AG10803 (cell line): ENCODE measurements at places on chromosomes 5 and 9.

- peak; percentile 4 for DNase-seq
Observed at GRCh38 chr5:151900891-151901290, 23.8 kb downstream of the GLRA1 start.

GRCh38 chr9:250039-250438, 35.4 kb downstream of the DOCK8 start:
- peak; percentile 18 for DNase-seq

- DNase-seq = no peak
Observed at GRCh38 chr5:124920909-124921666, 174.6 kb upstream of the ZNF608 start.

DNA sequence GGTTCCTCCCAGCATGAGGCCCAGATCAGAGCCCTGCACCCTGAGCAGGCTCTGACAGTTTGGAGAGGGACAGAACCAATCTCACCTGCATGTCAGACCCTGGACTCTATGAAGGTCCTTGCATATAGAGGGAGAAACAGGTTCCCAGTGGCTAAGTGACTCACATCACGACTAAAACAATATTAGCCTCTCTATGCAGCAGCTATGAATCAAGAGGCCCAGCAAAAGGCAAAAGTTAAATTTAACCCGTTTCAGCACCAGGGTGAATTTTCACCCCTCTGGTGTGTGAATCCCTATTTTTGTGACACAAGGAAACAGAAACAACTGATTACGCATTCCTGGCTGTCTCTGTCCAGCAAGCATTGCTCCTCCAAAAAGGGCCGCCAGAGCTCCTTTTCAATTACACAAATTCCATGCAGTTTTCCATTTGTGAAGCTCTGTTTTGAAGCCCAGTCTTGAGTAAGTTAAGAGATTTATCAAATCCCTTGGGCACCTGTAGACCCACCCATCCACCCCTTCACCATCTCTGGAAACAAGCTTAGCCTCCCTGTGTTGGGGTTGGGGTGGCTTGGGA, 136.6 kb downstream of the GABBR2 start:
- DNase-seq = no peak

- DNase-seq = peak; percentile 47
Observed at GRCh38 chr5:98997000-98997399, 68.2 kb upstream of the CHD1 start.

DNA sequence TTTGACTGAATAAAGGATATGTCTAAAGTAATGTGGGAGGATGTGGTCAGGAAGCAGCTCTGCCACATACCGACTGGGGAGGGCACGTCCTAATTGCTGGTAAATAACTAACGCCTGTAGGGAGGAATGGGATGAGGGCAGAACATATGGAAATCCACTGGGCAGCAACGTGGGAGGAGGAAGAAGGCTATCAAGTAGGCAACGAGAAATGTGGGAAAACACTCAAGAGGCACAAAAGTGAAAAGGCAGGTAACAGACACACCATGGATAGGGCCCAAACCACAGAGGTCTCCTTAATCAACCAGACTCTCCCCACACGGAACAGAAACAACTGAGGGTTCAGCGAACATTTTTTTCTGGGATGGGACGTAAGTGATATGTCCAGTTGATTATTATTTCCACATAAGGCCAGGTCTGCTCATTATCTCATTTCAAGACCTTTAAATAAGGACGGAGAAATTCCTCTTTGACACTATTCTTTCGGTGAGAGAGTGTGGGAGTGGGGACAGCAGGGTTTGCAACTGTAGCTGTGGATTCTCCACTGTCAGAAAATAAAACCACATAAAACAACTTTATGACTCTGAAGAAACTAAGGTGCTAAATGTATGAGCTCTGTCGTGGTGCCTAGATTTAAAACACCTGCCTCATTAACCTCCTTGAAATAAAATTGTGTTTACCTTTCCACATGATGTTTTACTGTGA, 17.0 kb downstream of the IARS1 start:
- no peak for DNase-seq

DNA sequence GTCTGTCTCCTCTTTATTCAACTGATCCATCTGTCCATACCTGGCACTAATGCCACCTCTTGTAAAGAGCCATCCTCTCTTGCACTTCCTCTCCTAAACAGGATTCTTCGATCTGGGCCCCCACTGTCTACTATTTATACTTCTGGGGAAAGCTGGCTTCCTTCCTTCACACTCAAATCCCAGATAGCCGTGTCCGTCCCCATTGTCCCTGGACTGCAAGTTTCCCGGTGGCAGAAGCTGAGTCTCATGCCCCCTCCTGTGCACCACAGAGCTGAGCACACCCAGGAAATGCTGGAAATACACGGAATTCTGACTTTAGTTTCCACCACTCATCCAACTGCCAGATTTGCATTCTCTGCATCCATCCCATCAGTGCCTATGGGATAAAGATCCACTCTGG, 84.0 kb downstream of the MARCHF11 start:
- DNase-seq = no peak
